ENCODE measurements at places on chromosomes 3 and 15.

- DNase-seq: no peak
Observed at GRCh38 chr3:185658504-185658912, 72.4 kb downstream of the SENP2 start.

- no peak for DNase-seq
Observed at GRCh38 chr3:122623031-122623829, 45.8 kb downstream of the PARP15 start.

DNA sequence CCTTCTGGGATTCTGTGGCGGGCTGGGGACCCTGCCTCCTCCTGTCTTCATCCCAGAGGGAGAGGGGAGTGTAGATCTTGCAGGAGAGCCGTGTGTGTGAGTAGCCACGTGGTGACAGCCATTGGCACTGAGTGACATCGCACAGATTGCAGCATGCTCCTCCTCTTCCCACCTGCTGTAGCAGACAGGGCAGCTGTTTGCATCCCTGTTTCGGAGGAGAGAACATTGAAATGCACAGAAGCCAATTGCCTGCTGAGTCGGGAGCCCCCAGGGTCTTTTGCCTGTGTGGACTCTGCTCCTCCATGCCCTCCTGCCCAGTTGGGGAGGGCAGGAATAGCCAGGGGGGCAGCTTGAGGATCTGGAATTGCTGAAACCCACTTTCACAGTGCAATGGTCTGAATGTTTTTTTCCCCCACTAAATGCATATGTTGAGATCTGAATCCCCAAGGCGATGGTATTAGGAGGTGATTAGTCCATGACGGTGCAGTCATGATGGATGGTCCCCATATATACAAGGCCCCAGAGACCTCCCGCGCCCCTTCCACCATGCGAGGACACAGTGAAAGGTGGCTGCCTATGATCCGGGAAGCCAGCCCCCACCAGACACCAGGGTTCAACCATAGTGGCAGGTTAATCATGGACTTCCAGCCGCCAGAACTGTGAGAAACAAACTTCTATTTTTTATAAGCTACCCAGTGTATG is 66.8 kb downstream of the CHRNA7 start:
- DNase-seq: no peak

GRCh38 chr3:170692720-170693119 is 106.8 kb upstream of the SLC7A14 start:
- DNase-seq: no peak

- DNase-seq: no peak
Observed at GRCh38 chr3:56812754-56813652, 11.3 kb upstream of the ARHGEF3 start.

DNA sequence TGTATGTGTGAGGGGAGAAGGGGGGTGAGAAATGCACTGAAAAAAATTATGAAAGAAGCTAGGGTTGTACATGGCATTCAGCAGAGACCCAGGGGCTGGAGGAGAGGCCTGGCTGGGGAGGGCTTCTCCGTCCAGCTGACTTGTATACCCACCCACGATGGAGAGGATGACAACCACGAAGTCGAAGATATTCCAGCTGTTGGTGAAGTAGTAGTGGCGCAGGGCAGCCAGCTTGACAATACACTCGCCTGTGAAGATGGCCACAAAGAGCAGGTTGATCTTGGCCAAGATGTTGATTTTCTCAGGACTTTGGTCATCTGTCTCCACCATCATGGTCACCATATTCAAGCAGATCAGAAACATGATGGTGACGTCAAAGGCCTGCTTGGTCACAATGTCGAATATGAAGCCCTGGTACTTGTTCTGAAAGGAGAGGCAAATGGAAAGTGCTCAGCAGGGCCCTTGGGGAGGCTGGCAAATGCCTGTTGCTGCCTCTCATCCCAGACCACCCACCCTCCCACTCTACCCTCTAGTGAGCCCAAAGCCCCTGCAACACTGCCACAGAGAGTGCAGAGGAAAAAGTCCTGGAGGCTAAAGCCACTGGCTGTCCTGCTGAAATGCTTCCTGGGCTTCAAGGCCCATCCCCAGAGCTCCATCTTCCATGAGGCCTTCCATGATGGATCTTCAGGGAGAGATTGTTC is 58.1 kb downstream of the EXOG start:
- no peak for DNase-seq

GRCh38 chr3:76078101-76078500 is 292.8 kb upstream of the ZNF717 start:
- DNase-seq: no peak

DNA sequence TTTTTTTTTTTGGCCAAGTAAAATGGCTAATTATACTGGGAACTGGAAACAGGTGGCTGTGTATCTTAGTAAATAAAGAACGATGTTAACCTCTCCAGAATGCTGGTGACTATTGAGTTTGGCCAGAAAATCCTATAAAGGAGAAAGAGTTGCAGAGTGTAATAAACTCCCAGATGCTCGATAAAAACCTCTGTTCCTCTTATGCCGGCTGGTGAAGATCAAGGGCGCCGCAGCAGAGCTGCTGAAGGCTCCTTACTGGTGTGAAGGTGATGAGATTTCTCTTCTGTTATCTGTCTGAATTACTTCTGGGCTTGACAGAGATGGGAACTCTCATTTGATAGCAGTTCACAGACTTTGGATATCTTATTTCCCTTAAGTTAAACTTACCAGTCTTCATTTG is 104.6 kb downstream of the PTPRG start:
- DNase-seq: no peak

- DNase-seq: no peak
Observed at GRCh38 chr3:147413686-147414389, 4.7 kb downstream of the ZIC1 start.

DNA sequence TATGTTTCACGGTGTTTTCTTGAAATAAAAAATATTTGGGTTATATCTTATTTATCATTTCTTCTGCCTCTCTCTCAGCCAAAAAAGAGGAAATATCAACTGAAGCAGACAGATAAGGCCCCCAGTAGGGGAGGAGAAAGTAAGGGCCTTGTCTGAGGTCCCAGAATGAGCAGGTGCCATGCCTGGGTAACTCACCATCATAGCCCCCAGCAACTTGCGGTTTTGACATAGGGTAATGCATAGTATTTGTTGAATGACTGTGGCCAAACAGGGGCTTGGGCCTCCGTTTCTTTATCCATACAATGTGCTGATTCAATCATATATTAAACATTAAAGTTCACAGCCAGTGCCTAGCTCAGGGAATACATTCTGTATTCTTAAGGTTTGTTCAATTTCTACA is 119.6 kb downstream of the ABI3BP start:
- DNase-seq: no peak

- DNase-seq: no peak
Observed at GRCh38 chr3:156298014-156298413, 177.6 kb downstream of the KCNAB1 start.

DNA sequence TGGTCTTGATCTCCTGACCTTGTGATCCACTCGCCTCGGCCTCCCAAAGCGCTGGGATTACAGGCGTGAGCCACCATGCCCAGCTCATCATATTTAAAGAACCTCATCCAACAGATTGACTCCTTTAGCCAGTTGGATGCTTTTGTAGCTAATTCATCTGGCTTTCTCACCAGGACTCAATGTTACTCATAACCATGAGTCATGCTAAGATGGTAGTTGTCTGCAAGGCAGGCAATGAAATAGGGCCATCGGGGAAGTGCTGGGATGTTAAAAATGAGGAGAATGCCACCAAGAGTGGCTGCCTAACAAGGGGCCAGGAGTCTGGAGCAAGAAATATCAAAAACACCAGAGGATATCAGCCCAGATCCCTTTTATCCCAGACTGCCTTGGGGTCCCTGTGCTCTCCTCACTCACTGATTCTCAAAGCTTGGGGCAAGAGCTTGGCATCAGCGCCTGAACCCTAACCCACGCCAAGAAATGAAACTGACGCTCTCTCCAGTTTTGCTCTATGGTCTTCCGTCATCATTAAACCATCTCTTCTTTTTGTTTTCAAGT is 7.4 kb upstream of the PCOLCE2 start:
- no peak for DNase-seq

- no peak for DNase-seq
Observed at GRCh38 chr15:58582160-58582559, 150.4 kb downstream of the LIPC start.

DNA sequence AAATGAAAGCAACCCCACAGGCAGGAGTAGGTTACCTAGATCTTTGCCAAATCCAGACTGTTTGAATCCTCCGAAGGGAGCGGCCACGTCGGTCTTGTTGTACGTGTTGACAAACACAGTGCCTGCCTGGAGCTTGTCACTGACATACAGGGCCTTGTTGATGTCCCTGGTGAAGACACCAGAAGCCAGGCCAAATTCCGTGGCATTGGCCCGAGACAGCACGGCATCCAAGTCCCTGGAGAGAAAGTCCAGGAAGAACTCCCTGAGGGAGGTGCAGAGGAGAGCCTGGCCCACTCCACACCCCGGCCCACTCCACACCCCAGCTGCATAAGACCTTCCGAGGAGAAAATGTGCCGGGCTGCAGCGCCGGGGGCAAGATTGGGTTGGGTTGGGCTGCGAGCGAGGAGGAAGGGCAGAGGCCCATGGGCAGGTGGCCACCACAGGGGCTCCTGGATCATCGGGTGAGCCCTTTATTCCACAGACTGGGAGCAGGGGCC is 21.8 kb upstream of the SLC41A3 start:
- DNase-seq: no peak

GRCh38 chr15:70140543-70141375 is 43.0 kb upstream of the TLE3 start:
- no peak for DNase-seq

- DNase-seq: no peak
Observed at GRCh38 chr3:160185751-160186150, 39.5 kb upstream of the C3orf80 start.

DNA sequence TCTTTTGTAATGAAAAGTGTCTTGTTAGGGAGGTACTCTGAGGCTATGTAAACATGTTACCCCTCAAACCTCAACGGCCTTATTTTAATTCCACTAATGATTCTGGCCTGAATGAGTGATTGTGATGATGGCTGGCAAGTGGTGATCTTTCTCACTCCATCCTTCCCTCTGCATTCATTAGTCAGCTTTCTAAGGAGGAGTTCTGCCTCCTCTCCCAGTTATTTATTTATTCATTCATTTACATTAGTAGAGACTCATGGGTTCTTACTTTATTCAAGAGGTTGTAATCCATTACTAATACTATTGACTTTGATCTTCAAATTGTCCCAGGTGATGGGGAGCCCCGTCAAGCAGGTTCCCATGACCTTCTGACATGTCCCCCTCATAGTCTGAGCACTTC is 35.3 kb downstream of the GNB5 start:
- DNase-seq: no peak

- DNase-seq: peak; percentile 55
Observed at GRCh38 chr15:84654689-84655453, 788 bp upstream of the WDR73 start.

- DNase-seq: no peak
Observed at GRCh38 chr15:90610190-90610589, 80.5 kb downstream of the CRTC3 start.

DNA sequence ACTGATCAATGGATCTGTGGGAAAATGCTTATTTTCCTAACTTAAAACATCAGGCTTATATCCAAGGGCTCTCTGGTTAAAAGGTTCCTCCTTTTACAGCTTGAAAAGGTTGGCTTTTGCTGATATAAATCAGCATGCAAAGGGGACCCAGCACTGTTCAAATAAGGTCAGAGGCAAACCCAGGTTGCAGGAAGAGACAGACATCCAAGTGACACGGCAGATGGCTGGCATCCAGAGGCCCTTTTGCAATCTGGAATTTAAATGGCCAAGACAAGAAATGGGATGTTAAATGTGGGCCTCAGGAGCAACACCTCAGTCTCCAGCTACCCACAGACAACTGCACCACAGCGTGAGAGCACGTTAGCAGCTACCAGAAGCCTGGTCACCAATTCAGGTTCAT is 6.3 kb downstream of the SH3BP5 start:
- no peak for DNase-seq

- no peak for DNase-seq
Observed at GRCh38 chr3:67033079-67033478, 35.0 kb downstream of the KBTBD8 start.

DNA sequence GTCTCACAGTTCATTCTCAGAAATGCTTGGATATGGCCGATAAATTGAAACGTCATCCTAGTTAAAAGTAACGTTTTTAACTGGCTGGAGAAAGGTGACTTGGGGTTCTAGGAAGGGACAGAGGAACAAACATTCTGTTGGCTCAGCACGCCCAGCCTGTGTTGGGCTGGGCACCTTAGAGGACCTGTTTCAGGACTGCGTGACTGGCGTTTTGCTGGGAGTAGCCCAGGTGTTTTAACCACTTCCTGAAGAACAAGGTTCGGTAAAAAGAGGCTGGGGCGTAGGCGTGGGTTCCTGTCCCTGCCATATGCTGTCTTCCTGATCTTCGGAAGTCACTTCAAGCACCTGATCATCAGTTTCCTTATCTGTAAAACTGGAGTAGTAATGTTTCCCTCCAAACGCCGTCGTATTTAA is 1.1 kb upstream of the TLNRD1 start:
- no peak for DNase-seq

GRCh38 chr3:46017720-46018119 is 9.6 kb downstream of the XCR1 start:
- no peak for DNase-seq

DNA sequence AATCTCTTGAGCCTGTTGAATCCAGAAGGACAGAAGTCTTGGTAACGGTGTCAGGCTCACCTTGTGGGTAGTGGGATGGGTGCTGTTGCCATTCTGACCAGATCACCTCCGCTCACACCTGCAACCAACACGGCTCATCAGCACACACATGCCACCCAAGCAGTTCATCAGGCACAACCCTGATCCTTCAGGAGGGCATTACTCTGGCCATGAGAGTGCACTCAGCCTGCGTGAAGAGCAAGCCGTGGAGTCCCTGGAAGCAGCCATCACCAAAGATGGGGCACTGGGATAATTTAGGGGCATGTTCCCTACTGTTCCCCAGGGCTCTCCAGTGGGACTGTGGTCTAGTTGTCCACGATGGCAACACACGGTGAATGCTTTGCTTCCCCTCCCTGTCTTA is 120.5 kb downstream of the SHQ1 start:
- no peak for DNase-seq

DNA sequence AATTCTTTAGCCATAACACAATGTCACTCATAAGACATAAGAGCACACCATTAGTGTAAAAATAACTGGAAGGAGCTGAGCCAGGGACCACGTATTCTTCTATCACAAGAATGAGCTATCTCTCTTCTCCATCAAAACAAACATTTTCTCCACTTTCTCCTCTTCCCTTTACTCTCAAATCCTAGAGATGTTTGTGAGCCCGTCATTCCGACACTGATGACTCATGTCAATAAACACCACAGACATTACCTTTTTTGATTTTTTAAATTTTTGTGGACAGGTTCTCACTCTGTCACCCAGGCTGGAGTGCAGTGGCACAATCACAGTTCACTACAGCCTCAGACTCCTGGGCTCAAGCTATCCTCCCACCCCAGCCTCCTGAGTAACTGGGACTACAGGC is 86.6 kb downstream of the MEX3B start:
- no peak for DNase-seq

GRCh38 chr3:72214066-72214951 is 429.4 kb upstream of the PROK2 start:
- no peak for DNase-seq

- DNase-seq: no peak
Observed at GRCh38 chr3:95539950-95540483, 1274.4 kb upstream of the EPHA6 start.

DNA sequence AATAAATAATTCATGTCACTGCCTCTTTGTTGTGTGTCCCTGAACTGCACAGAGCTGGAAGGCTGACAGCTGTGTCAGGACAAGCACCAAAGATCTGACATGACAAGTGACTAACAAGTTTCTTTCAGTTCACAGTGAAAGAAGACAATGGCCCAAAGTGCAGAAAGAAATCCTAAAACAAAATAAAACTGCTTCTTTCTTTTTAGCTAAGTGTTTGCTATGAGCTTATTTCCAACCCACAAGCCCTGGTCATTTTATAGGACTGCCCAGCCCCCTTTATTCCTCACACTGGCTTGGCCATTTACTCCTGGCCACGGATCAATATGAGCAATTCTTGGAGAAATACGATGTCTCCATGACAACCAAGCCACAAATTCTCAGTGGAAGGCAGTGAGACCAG is 238.5 kb downstream of the WDR72 start:
- no peak for DNase-seq
